ENCODE measurements at places on chromosomes 5 and 9. TPM values are rescaled to one million over a fixed set of nuclear protein-coding genes. Genes with fewer than 3 reads are reported as not detected.

The PDLIM4 gene
- total RNA-seq, result 1.4 TPM

The RFX3 gene
- 12.4 TPM for total RNA-seq

The BARHL1 gene
- total RNA-seq, result not detected

The PAX5 gene
- total RNA-seq, result 0.23 TPM

The ZNF169 gene
- total RNA-seq, result 5.2 TPM

The NAA35 gene
- 34.2 TPM for total RNA-seq

The NUTM2G gene
- not detected for total RNA-seq

The FCHO2 gene
- 2.8 TPM for total RNA-seq

The CER1 gene
- not detected for total RNA-seq

The UNC5A gene
- total RNA-seq, result not detected

The FOXD4L6 gene
- total RNA-seq, result not detected

The C5 gene
- 1.3 TPM for total RNA-seq

The RASGRF2 gene
- 15.5 TPM for total RNA-seq

The OTP gene
- total RNA-seq, result not detected

The SAPCD2 gene
- total RNA-seq, result 16.4 TPM

The STC2 gene
- total RNA-seq, result 13.8 TPM

The CEMIP2 gene
- 92.8 TPM for total RNA-seq

The CYLC2 gene
- total RNA-seq, result not detected

The ANKH gene
- total RNA-seq, result 90.1 TPM

The GFI1B gene
- not detected for total RNA-seq

The NDUFS4 gene
- 57.6 TPM for total RNA-seq

The LRRC70 gene
- 0.29 TPM for total RNA-seq

The ROPN1L gene
- total RNA-seq, result 0.29 TPM

The SMIM3 gene
- total RNA-seq, result 11.2 TPM

The LCN15 gene
- not detected for total RNA-seq

The PCDHA11 gene
- not detected for total RNA-seq

The TTC33 gene
- total RNA-seq, result 23.9 TPM

The SHROOM1 gene
- 1.9 TPM for total RNA-seq

The NIPBL gene
- total RNA-seq, result 43.4 TPM

The PCDHA1 gene
- not detected for total RNA-seq

The HCN1 gene
- not detected for total RNA-seq

The DMGDH gene
- 0.63 TPM for total RNA-seq

The CNTNAP3 gene
- total RNA-seq, result not detected

The GDA gene
- not detected for total RNA-seq

The IFNA13 gene
- total RNA-seq, result not detected

The ADAMTSL2 gene
- 0.04 TPM for total RNA-seq

The CDH6 gene
- not detected for total RNA-seq

The MEGF9 gene
- total RNA-seq, result 5.6 TPM

The UNC13B gene
- total RNA-seq, result 3.5 TPM

The NXNL2 gene
- not detected for total RNA-seq

The EQTN gene
- not detected for total RNA-seq

The LECT2 gene
- not detected for total RNA-seq

Data from activated CD8-positive, alpha-beta memory T cell treated with anti-CD3 and anti-CD28 coated beads for 36 hours (primary cell).